ENCODE measurements at places on chromosomes 7 and 10.

GRCh38 chr7:151902311-151902710 is 25.4 kb upstream of the PRKAG2 start:
- no peak for DNase-seq

DNA sequence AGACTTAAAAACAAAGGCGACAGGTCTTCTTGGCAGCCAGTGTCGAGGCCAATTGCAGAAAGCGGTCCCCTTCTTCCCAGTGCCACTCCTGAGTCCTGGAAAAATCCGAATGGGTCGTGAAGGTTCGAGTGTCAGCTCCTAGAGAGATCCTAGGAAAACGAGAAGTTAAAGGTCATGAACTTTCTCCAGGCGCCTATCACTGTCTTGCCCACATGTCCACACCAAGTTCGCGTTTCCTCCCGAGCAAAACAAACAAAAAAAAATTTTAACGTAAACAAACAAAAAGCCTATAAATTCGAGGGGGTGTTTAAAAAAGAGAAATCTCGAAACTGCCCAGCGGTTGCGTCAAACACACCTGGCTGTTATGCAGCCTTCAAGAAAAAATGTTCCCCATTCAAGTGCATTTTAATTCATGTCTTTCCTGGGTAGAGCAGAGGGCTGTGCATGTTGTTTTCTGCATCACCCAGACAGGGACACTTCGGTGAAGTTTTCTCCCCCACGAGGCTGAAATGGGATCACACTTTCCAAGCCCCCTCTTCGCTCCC is 1.5 kb downstream of the ARHGAP21 start:
- peak; percentile 40 for DNase-seq

DNA sequence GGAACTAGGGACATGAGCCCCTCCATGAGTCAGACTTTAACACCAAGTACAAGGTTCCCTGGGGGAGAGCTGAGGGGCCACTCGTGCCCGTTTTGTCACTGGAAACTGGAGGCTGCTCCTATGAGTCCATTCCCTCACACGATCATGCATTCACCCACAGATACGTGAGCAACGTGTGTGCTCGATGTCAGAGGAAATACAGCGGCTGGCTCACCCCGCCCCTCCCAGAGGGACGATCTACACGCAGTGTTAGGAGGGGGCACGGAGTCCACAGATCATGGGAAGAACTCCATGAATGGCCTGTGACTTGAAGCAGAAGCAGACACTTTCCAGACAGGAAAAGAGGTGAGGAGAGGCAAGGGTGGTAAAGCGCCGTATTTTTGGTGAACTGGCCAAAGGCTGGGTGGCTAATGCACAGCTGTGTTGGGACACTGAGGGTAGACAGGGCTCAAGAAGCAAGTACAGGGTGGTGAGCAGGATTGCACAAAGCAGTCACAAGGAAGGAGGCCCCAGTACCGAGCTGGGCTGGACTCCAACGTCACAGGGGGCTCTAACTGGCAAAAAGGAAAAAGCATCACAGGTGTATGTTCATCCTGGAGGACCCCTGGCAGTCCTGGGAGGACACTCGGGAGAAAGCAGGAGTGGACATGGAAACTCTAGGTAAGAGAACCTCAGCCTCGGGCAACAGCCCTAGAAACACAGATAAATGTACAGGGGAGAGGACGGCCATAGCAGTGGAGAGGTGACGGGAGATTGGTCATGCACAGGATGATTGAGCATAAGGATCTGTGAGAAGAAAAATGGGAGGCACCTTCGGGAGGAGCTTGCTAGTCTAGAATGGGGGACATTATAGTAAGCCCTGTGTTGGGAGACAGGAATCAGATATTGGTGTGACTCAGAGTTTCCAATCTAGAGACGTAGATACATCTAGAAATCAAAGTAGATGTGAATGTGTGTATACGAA is 41.2 kb downstream of the TNS3 start:
- DNase-seq, result no peak

GRCh38 chr7:124034754-124035100 is 1.9 kb upstream of the TMEM229A start:
- DNase-seq, result no peak

GRCh38 chr10:103766751-103767505 is 88.4 kb downstream of the SH3PXD2A start:
- no peak for DNase-seq

- no peak for DNase-seq
Observed at GRCh38 chr7:75722373-75722772, 16.4 kb downstream of the HIP1 start.

DNA sequence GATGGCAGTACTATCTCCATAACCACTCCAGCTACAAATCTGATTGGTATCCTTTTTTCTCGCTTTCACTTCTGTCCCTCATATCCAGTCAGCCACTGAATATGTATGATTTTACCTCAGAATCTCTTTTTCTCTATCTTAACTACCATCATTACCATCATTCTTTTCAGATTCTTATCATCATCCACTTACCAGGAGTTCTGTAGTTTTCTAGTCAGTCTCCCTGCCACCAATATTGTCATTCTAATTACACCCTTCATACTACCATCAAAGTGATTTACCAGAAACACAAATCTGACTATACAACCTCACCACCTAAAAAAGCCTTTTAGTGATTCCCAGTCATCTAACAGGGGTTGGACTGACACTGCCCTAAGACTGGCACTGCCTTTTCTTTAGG is 64.9 kb upstream of the TMEM140 start:
- DNase-seq, result no peak

DNA sequence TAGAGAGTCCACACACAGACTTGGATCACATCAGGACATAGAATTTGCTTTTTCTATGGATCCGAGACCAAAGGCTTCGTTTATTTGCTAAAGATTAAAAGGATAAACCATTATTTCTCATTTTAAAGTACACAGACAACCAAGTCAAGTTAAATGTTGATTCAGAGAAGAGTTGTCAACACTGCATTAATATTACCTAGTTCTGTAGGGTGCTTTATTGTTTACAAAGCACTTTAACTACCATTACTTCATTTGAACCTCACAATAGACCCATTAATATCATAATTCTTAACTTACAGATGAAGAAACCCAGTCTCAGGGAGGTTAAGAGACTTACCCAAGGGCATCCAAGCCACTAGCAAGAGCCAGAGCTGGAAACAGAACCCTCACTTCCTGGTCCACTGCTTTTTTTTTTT is 43.2 kb upstream of the GSAP start:
- no peak for DNase-seq

All from amniotic epithelial cell (primary cell).